ENCODE measurements at places on chromosomes 1 and 21.
A peak's percentile ranks its signal among the peaks of the same experiment; 100 is the strongest.

DNA sequence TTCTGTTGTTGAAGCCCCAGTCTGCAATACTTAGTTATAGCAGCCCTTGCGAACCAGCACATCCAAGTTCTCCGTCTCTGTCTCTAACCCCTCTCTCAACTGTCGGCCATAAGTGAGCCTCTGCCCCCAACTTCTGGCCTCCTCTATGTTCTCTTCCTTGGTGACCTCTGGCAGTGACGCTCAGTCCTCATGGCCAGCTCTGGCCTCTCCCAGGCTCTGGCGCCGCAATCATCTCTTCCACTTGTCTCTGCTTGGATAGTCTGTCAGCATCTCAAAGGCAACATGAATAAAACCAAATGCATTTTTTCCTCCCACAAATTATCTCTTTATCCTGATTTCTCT is 8.4 kb upstream of the HLCS start:
- DNase-seq = no peak

GRCh38 chr1:95770581-95770980 is 536.6 kb downstream of the RWDD3 start:
- DNase-seq = no peak

DNA sequence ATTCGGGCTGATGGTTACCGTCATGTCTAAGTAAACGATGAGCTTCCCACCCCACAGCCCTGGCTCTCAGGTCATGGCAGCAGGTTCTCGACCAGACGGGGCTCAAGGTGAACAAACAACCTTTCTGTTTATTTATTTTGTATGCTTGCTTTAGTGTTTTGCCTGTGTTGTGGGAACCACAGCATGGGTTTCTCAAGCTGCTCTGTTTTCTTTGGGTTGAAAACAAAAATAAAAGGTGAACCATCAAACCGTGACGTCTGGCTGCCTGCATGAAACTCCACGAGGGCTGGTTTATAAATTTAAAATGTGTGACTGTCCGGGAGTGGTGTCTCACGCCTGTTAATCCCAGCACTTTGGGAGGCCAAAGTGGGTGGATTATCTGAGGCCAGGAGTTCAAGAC is 28.0 kb downstream of the TMEM51 start:
- DNase-seq = no peak

DNA sequence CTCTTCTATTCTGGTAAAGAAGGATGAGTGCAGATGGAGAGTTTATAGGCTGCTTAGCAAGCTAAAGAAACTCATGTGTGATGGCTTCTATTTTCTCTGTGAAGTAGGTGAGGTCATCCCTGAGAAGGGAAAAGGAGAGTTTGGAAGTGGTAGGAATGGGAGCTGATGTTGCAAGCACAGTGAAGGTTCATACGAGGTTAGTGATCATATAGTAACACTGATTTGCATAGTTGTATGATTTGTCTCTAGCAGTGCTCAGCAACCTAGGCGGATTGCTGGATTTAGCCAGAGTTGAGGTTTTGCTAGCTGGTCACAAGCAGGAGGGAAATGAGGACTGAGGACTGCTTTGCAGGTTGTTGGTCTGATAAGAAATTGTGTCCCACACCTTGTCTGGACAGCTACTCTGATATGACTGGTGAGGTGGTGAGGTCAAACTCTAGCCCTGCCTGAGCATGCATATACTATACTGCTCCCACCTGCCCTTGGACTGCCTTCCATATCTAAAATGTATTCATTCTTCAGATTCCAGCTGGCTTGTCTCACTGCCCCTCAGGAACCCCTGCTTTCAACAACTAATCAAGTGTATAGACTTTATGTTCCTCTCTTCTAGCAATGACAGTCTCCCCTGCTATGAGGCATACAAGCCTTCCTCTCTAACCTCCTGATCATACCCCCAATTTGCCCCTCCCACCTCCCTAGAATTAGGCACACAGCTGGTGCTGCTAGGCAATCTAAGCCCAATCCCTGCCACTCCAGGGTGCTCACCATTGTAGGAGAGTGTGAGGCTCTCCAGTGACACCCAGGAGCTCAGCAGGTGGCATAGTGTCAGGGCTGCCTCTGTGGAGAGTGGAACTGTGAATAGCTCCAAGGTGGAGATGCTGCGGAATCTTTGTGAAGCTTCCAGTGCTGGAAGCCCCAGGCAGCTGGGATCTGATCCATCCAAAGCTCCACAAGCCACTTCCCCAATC is 18.5 kb downstream of the LRRC41 start:
- DNase-seq = no peak

- no peak for DNase-seq
Measured at GRCh38 chr1:79912813-79913212, 906.3 kb upstream of the ADGRL4 start.

- peak; percentile 63 for DNase-seq
Measured at GRCh38 chr1:15168479-15168878, 14.9 kb downstream of the TMEM51 start.

DNA sequence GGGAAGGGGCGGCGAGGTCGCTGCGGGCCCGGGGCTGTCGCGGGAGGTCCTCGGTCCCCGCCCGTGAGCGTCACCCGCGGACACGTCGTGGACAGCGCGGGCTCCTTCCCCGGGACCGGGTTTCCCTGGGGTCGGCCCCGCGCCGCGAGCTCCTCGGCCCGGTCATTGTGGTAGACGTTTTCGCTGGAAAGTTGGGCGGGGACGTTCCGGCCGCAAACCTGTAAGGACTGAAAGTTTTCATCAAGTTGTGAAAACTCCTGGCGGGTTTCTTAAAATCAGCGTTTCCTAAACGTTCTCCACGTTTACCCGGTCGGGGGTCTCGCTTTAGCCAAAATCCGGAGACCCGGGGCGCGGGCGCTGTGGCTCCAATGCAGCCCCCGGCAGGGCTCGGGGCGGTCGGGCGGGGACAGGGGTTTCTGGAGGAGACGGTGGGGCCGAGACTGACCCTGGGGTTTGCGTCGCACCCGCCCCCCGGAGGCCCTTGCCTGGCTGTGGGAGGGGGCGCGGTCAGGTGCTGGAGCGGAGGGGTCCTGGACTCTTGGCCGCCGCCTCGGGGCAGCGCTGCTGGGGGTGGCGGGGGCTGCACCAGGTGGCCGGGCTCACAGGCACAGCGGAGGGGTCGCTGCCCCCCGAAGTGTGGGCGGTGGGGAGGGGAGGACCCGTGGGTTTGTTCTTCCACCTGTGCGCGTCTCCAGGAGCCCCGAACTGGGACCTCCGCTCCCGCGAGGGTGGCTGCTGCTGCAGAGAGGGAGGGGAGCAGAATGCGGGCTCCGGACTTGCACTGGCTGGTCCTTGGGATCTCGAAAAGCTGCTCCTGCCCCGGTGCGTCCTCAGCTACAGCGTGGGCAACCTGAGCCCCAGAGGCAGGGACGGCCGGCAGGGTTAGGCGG is 827 bp downstream of the PRKCZ start:
- no peak for DNase-seq

GRCh38 chr1:180309338-180309737 is 79.3 kb downstream of the LHX4 start:
- no peak for DNase-seq

- DNase-seq = no peak
Measured at GRCh38 chr1:204920511-204920910, 49.8 kb downstream of the NFASC start.

GRCh38 chr1:59487335-59488031 is 190.6 kb downstream of the FGGY start:
- DNase-seq = no peak

DNA sequence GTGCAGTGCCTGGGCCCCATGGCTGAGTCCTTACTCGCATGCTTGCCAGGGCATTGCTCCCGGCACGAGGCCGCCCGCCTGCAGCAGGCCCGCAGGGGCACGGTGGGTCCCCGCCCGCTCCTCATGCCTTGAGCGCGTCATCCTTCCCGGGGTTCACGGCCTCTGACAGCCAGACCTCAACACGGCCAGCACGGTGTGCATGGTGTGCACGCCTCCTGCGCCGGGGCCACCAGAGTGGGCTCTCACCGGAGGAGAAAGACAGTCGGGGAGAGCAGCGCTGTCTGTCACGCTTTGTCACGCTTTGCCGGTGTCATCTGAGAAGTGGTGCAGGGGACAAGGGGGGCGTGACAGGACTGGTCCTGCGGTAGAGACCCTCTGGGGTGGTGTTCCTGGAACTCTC is 11.9 kb upstream of the COL18A1 start:
- no peak for DNase-seq

GRCh38 chr1:96236156-96236739 is 485.3 kb upstream of the PTBP2 start:
- peak; percentile 54 for DNase-seq

- no peak for DNase-seq
Measured at GRCh38 chr1:100323419-100324106, 28.7 kb upstream of the CDC14A start.

DNA sequence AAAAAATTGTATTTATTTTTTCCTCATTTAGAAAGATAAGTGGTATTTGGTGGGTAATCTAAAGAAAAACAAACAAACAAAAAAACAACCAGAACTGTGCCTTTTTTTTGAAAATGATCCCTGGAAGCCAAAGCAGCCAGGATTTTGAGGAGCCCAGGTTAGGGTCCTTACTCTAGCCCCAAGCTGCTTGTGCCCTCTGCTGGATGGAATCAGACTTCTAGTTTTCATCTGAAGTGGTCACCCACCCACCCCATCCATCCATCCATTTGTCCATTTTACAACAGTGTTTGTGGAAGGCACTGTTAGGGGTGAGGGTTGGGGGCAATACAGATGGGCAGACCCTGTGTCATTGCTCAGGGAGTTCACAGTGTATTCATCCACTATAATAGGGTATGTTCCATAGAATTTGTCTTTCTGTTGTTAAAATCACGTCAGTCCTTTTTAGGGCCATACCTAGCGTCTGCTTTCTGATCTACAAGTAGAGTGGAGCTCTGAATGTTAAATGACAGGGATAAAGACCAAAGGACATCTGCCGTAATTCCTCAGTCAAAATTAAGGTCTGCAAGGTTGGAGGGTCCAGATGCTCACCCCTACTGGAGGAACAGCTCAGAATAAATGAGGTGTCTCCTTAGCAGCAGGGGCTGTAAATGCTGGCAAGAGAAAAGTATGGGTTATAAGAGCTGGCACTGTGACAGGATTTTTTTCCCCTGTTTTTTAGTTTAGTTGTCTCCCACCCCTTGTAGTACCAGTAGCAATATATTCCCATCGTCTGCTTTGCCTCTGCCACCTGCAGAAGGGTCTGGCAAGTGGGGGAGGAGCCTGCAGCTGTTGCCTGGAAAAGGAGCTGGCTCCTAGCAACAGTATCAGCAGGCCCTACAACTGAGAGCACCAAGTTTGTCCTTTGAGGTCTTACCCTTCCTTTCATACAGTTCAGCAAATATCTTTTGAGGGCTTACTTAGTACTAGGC is 3.2 kb downstream of the LRRC42 start:
- peak; percentile 28 for DNase-seq

GRCh38 chr1:178926046-178926445 is 55.2 kb upstream of the ANGPTL1 start:
- no peak for DNase-seq

DNA sequence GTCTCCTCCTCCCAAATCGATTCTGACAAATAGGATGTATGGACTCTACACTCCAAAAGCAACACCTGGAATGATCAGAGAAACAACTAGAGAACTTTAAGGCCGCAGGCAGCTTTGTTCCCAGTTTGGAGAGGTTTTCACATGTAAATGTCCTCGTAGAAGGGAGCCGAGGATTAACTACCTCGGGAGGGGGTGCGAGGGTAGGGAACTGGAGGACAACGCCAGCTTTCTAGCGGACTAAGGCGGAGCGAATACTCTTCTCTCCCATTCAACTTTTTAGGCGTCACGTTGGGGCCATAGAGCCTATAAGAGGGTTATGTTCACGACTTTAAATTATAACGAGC is 1.2 kb downstream of the SCAF4 start:
- DNase-seq = no peak

GRCh38 chr1:84700070-84700469 is 9.8 kb upstream of the SSX2IP start:
- peak; percentile 79 for DNase-seq

GRCh38 chr1:36320767-36321118 is 2.7 kb downstream of the EVA1B start:
- no peak for DNase-seq

DNA sequence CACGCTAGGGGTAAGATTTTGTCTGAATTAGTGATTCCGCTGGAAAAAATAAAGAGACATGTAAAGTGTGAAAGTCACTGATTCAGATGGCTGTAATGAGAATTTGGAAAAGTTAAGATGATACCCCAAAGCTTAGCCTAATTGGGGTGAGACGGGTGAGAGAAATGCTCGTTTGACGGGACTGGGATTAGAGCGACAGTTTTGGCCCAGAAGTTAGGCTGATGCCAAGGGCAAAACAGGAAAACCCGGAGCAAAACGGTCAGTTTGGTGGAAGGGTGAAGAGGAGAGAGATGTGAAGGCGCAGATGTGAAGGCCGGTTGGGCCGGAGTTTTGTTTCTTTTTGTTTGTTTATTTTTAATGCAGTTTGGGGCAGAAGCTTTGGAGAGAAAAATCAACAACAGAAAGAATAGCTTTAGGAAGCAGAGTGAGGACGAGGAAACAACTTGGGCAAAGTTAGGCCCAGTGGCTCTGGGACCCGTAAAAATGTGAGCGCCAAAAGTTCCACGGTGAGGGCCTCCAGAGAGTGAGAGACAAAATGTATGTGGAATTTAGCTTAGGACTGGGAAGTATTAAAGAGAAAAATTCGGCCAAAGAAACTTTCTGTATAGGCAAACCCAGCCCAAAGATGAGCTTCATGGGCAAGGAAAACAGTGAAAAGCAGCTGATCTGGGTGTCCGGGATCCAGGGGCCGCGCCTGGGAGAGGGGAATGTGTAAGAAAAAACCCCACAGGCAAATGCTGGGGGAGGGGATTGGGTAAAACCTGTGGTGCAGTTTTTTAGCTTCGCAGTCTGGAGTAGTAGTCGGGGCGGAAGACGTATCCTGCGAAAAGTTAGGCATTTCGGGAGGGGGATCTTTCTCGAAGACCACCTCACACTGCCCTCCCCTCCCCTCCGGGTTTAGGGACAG is 1.2 kb downstream of the DMRTA2 start:
- DNase-seq = no peak

GRCh38 chr21:38830671-38831525 is 25.2 kb downstream of the ETS2 start:
- no peak for DNase-seq

DNA sequence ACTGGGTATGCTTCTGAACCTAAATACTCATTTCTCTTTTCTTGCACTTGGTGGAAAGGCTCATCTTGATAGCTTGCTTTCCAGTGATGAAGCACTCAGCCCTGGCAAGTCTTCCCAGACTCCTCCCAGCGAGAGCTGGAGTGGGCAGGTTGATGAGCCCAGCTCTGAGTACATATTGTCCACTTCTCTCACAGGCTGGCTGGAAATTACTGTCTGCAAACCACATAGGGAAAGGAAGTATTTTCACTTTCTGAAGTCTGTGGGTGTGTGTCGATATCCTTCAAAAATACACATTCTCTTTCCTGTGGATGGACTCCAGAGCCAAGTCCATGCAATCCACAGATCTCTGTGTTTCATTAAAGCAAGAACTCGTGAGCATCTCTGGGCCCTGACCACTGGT is 38.7 kb upstream of the CNTN2 start:
- DNase-seq = no peak

All from MV-4-11 (cell line).